Stimulated activated CD8-positive, alpha-beta memory T cell treated with anti-CD3 and anti-CD28 coated beads, Interleukin-4, amount 100 ng/mL, for 1 hour (primary cell): ENCODE measurements at places on chromosomes 3 and 15.
A peak's percentile ranks its signal among the peaks of the same experiment; 100 is the strongest.

DNA sequence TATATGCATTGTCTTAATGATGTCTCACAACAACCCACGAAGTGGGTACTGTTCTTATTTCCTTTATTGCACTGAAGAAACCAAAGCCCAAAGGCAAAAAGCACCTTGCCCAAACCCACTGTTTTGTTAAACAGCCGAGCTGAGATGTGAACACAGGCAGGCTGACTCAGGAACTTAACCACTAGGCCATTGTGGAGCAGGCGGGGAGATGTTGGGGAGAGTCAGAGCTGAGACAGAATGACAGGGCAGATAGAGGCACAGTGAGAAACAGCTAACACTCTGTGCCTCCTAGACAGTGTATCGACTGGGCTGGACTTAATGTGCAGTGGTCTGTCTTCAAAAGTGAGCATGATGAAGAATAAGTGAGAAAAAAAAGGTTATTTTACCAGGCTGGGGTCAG is 56.5 kb downstream of the RPLP1 start:
- no peak for DNase-seq

DNA sequence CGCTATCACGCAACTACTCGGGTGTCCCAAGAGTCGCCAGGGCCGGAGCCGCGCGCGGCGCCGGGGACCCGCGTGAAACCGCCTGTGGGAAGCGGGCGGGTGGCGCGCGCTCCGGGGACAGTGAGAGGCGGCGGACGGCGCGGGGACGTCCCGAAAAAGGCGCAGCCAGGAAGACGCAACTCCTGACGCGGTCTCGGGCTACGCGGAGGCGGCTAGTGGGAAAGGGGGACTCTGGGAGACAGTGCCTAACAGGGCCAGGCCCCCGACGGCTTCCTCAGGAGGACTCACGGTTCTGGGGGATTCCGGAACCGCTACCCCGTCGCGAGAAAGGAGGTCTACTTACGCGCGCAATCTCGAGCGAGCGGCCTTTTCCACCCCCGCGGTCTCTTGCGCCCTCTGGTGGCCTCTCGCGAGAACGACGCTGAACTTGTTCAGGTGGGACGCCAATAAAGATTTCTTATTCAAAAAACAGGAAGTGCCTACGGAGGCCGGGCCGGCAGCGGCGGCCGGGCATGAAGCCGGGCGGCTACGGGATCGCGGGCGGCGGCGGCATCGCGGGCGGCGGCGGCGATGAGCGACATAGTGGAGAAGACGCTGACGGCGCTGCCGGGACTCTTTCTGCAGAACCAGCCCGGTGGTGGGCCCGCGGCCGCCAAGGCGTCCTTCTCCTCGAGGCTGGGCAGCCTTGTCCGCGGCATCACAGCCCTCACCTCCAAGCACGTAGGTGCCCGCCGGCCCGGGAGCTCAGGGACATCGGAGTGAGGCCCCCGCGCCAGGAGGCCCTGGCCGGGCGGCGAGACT is at the start of gene AP4E1:
Gene AP4E1, plus strand, starts transcription at position 475 of the 801 bp plus-strand sequence. Its CDS starts 96 bp downstream, at position 571.
- DNase-seq: peak; percentile 94

- no peak for DNase-seq
Measured at GRCh38 chr15:59388670-59389069, 16.0 kb upstream of the MYO1E start.

DNA sequence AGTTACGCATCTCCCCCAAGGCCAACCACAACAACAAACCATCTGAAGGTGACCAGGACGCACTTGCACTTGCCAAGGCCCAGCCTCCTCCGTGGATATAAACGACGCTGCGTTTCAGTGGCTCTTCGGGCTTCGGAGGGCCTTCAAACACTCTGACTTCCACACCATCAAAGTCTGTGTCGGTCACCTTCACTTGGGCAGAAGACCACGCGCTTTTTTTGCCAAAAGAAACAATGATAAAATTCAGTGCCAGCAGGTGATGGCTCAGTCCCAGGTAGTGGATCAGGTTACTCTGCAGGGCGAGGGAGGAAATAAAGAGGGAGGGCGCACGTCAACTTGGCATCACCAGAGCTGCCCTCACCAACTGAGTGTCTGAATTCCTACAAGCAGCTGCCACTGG is 63.0 kb downstream of the NCEH1 start:
- DNase-seq: no peak

DNA sequence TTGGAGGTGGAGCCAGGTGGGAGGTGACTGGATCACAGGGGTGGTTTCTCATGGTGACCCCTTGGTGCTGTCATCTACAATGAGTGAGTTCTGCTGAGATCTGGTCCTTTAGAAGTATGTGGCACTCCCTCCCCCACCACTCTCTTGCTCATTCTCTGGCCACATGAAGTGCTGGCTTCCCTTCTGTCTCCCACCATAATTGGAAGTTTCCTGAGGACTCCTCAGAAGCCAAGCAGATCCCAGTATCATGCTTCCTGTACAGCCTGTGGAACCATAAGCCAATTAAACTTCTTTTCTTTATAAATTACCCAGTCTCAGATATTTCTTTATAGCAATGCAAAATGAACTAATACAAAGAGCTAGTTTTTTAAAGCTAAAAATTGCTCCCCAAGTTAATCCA is 54.7 kb downstream of the SLC41A3 start:
- DNase-seq: no peak

DNA sequence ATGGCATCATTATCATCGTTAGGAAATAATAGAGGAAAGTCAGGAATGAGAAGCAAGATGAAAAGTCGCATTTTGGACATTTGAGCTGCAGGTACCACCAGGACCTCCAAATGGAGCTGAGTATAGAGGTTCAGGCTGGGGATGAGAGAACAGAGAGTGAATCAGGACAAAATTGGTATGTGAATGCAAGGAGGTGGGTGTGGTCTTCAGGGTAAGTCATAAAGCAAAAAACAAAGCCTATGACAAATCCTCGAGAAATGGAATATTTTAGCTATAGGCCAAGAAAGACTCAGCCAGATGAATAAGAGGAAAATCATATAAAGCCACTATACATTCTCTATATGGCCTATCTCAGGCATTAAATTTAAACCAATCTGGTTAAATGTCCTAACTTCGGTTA is 841.3 kb downstream of the ROBO1 start:
- no peak for DNase-seq

DNA sequence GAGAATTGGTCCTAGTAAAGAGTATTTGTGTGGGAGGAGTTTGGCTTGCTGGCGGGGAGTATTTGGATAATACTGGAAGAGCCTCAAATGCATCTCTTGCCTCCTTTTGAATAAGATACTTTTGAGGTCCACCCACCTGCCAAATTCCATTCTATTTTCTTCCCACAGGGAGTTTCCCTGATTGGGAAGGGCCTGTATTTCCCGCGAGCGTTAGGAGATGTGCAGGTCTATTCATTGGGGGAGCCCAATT is 406 bp upstream of the RASA2 start:
- DNase-seq: no peak

GRCh38 chr3:155495387-155495786 is 201.9 kb upstream of the STRIT1 start:
- no peak for DNase-seq
